ENCODE measurements at places on chromosomes 13 and 19.
A peak's percentile ranks its signal among the peaks of the same experiment; 100 is the strongest.

DNA sequence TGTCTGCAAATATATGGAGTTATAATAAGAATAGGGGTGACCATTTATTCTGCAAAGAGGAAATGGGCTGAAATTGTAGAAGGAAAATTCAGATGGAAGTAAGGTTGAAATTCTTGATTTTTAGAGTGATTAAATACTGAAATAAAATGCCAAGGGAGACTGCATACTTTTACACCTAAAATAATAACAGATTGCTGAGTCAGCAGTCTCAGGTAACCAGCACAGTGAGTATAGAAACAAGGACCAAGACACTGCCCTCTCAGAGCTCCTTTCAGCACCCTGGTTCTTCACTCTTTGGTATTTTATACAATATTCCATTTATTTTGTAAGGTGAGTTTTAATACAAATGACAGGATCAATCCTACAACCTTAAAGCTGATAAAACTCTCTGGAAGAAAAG is 48.8 kb upstream of the MLNR start:
- DNase-seq: no peak

DNA sequence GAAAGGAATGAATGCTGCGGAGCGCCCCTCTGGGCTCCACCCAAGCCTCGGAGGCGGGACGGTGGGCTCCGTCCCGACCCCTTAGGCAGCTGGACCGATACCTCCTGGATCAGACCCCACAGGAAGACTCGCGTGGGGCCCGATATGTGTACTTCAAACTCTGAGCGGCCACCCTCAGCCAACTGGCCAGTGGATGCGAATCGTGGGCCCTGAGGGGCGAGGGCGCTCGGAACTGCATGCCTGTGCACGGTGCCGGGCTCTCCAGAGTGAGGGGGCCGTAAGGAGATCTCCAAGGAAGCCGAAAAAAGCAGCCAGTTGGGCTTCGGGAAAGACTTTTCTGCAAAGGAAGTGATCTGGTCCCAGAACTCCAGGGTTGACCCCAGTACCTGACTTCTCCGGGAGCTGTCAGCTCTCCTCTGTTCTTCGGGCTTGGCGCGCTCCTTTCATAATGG is 8.6 kb downstream of the PDX1 start:
- DNase-seq: no peak

DNA sequence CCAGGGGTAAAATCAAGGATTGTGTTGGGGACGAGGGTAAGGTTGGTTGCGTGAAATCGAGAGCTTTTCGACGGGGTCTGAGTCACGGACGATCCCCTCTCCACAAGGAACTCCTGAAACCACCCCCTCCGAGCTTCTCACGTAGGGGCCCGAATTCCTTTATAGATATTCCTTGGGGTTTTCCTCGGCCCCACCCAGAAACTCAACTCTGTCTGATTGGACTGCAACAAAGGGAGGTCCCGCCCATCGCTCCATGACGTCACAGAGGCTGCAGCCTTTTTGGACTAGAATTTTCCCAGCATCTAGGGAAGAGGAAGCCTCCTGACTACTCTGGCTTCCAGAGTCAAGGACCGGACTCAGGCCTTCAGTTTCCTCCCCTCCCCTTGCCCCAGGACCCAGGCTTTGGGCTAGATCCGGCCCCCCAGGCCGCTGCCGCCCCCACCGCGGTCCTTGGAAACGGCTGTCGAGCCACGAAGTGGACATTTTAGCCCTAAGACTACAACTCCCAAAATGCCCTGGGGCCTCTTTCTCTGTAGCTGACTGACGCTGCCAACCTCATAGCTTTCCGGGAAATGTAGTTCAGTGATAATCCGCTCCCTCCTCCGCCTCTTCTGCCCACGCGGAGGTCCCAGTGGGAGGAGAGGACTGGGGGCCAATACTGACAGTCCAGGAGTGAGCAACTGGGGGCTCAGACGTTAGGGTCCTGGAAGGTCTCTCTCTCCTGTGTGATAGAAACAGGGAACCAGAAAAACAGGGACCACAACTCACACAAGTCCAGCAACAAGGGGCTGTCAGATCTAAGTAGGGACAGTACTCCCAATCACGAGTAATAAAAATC is at the start of gene IZUMO1:
IZUMO1 (minus strand) TSS at position 172 of the 838 bp plus-strand sequence. CDS start 1,050 bp downstream, outside the sequence.
- peak; percentile 61 for DNase-seq

GRCh38 chr13:28494778-28495537 is at the start of gene FLT1:
Gene FLT1, minus strand, starts transcription at chr13:28495128. Its CDS starts 285 bp downstream, at chr13:28494843.
- DNase-seq: peak; percentile 15

GRCh38 chr19:16022251-16022650 is 54.0 kb upstream of the TPM4 start:
- DNase-seq: no peak

DNA sequence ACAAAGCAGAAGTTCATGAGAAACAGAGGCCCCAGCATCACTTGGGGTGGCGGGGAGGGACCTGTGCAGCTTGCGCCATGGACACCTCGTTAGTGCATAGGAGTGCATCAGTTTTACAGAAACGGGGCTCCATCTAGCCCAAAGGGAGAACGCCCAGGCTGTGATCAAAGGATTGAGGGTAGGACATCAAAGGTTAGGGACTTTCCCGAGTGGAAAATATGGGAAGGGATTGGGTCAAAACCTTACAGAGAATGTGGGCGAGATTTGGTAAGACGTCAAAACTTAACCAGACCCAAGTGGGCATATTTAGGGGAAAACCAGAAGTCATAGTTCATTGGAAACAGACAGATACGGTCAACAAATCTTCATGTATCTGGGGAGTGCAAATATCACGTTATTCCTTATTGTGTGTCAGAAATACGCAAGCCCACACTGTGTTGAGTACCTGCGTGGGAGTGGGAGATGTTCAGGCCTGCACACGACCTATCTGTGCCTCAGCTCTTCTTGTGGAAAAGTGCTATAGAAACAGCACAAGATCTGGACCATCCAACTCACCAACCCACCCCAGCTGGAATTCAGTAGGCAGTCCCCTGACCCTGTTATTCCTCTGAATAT is 9.4 kb upstream of the GRAMD1A start:
- DNase-seq: no peak

DNA sequence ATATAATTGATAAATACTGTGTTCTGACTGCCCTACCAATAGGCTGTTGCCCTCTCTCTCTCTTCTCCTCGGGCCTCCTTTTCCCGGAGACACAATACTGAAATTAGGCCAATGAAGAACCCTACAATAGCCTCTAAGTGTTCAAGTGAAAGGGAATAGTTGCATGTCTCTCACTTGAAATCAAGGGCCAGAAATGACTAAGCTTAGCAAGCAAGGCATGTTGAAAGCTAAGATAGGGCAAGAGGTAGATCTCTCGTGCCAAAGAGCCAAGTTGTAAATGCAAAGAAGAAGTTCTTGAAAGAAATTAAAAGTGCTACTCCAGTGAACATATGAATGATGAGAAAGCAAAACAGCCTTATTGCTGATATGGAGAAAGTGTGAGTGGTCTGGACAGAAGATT is 13.3 kb downstream of the KATNAL1 start:
- no peak for DNase-seq

- no peak for DNase-seq
These were observed 2.0 kb upstream of the CCDC97 start for GRCh38 chr19:41307954-41308449.

- no peak for DNase-seq
These were observed 5.8 kb downstream of the AKAP11 start for GRCh38 chr13:42277618-42278276.

DNA sequence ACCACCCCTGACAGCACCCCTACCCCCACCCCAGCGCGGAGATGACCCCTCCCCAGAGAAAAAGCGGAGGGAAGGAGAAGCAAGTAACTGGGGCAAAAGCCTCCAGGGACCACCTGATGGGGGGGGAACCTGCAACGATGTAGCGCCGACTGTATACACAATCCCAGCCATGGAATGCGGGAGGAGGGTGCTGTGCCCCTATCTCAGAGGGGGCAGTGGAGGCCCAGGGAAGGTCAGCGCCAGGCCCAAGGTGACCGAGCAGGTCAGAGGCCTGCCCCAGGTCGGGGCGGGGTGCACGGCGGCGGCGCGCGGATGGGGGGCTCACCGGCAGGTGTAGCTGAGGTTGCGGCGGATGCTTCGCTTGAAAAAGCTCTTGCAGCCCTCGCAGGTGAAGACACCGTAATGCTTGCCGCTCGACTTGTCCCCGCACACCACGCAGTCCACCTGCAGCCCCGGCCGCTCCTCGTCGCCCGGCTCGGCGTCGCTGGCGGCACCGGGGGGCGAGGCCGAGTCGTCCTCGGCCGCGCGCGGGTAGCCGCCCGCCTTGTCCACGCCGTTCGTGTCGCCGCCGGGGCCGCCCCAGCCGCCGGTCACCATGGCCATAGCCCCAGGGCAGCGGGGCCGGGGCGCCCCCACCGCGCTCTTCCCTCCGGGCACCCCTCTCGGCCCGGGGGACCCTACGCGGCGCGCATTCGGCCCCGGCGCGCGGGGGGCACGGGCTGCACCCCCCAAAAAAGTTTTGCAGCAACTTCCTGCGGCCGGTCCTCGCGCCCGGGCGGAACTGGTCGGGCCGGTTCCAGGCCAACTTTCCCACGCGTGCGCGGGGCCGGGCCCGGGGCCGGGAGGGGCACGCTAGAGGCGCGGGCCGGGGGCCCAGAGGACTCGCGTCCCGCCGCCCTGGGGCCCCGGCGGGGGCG is 843 bp downstream of the NR2F6 start:
- DNase-seq: no peak

DNA sequence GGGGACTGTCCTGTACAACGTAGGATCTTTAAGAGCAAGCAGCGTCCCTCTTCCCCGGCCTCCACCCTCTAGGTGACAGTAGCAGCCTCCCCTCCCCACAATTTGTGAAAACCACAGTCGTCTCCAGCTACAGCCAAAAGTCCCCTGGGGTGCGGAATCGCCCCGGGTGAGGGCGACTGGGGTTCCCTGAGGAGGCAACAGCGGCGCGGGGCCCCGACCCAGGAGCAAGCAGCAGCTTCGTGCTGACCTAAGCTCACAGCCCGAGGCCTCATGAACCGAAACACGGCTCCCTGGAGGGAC is 322 bp downstream of the ZNF558 start:
- no peak for DNase-seq

DNA sequence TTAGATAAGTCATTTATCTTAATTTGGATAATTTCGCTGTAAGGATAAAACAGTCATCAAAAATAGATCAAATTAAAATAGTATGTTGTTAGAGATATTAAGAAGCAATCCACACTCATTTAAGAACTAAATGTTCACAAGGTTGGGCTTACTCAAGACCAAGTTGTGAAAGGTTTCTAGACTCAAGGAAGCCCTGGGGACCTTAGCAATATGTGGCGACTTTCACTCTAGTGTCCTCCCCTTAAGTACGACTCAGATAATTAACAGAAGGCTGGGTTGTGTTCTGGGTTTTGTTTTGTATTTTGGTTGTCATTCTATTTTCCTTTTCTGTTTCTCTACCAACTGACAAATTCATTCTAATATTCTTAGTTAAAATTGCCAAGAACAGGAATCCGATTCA is 1008.0 kb downstream of the PCDH9 start:
- DNase-seq: no peak

GRCh38 chr13:23672616-23673015 is 102.4 kb downstream of the TNFRSF19 start:
- DNase-seq: no peak

DNA sequence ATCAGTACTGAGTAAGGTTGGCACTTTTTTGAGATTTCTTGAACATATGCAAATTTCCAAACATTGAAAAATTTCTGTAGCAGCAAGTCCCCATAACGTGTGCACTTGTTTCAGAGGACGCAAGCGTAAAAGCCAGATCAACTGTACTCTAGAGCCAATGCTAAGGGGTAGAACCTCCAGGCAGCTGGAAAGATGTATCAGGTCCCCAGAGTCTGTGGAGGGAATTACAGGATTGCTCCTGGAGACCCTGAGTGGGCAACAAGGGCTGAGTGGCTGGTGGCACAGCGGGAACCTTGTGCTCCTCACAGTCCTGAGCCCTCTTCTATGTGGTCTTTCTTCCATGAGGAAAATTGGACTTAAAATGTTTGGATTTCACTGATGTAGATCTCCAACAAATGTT is 53.9 kb upstream of the AMER2 start:
- DNase-seq: no peak

GRCh38 chr19:13637664-13638063 is 126.7 kb upstream of the MRI1 start:
- DNase-seq: no peak

DNA sequence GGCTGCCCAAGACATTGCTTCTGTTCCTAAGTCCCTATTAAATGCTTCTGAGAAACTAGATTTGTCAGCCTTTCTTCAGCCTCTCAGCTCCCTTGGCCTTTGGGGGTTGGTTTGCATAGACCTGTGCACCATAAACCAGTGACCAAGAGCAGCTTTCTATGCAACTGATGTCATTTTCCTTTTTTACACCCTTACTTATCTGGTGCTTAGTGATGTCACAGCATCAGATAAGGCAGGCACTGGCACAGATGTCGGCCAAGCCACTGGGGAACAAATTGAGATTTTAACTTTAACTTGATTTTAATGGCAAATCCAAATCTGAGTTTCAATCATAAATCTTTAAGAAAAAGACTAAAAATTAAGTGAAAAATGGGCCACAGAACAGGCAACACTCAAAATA is 59.8 kb downstream of the RUBCNL start:
- no peak for DNase-seq

DNA sequence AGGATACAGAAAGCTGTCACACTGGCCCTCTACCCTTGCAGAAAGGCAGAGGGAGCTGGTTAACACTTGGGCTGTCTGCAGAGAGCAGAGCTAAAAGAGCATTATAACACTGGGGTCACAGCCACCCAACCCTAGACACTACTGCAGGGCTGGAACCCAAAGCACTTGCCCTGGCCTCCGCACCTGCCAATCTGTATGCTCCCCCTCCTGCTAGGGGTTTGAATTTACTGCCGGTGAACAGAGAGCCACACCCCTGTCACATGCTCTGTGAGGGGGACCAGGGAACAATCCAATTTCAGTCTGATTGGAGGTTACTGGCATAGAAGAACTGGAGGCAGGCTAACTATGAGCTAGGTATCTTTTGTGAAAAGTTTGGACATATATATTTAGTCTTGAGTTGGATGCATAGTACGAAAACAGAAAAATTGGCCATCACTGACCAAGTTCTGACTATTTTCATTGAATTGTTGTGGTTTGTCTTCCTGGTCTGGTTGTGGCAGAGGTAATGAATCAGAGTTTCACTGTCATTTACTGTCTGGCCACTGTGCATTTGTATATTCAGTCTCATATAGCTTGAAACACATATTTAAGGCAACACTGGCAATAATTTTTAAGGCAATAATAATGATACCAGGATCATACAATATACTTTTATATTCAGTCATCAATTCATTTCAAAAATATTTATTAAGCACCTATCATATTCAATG is 504.3 kb upstream of the ATXN8OS start:
- DNase-seq: no peak

DNA sequence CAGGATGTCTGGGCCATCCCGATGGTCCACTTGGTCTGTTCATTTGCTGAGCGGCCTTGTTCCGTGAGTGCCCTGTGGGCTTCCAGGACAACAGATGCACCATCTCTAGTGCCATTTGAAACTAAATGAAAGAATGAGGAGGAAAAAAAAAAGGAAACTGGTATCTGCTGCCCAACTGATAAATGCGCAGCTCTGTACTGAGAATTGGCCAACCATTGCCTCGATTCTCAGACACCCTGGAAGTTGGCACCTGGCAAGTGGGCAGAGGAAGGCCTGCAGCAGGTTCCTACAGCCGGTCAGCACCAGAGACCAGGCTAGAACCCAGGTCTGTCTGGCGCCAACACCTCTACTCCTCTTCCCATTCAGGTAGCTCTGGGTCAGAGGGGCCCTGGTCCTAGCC is 18.9 kb downstream of the SLC7A1 start:
- DNase-seq: no peak

GRCh38 chr19:8366961-8367326 is 3.0 kb downstream of the ANGPTL4 start:
- DNase-seq: no peak
